ENCODE measurements at places on chromosomes 2 and 18. TPM values are rescaled to one million over a fixed set of nuclear protein-coding genes. Genes with fewer than 3 reads are reported as not detected.

The CHRND gene
- total RNA-seq = not detected

The NFATC1 gene
- 6.2 TPM for total RNA-seq

The SCYGR4 gene
- total RNA-seq = not detected

The TMEM163 gene
- total RNA-seq = under 0.01 TPM

The SERPINB11 gene
- not detected for total RNA-seq

The ELOA2 gene
- total RNA-seq = not detected

The EPHA4 gene
- 12.7 TPM for total RNA-seq

The POMC gene
- 0.59 TPM for total RNA-seq

The PMAIP1 gene
- total RNA-seq = 4.0 TPM

The CYP26B1 gene
- total RNA-seq = under 0.01 TPM

The DCTN1 gene
- total RNA-seq = 177 TPM

The LONRF2 gene
- under 0.01 TPM for total RNA-seq

The EIF2AK3 gene
- total RNA-seq = 24.2 TPM

The DSG4 gene
- total RNA-seq = not detected

The UPP2 gene
- total RNA-seq = not detected

The NPPC gene
- not detected for total RNA-seq

The MATN3 gene
- 2.4 TPM for total RNA-seq

The MARCO gene
- total RNA-seq = not detected

The NGEF gene
- 4.7 TPM for total RNA-seq

The SOWAHC gene
- 17.7 TPM for total RNA-seq

The CRYBA2 gene
- not detected for total RNA-seq

The THSD7B gene
- under 0.01 TPM for total RNA-seq

The TSHZ1 gene
- total RNA-seq = 10.5 TPM

The MPP4 gene
- 2.1 TPM for total RNA-seq

The SGPP2 gene
- total RNA-seq = not detected

The MRO gene
- 1.8 TPM for total RNA-seq

The TTC39C gene
- total RNA-seq = 42.7 TPM

The IL1F10 gene
- not detected for total RNA-seq

The ABCB11 gene
- under 0.01 TPM for total RNA-seq

The CIB4 gene
- not detected for total RNA-seq

The TFCP2L1 gene
- total RNA-seq = not detected

The ATP6V1B1 gene
- 2.5 TPM for total RNA-seq

The ALPG gene
- total RNA-seq = not detected

The FKBP7 gene
- total RNA-seq = 42.1 TPM

The LIPG gene
- total RNA-seq = 2.2 TPM

The LYPD6 gene
- total RNA-seq = 0.59 TPM

The PSMA8 gene
- not detected for total RNA-seq

Data from osteoblast (primary cell).